Right kidney (tissue), 9 donors: ENCODE measurements at places on chromosomes 4 and X.

DNA sequence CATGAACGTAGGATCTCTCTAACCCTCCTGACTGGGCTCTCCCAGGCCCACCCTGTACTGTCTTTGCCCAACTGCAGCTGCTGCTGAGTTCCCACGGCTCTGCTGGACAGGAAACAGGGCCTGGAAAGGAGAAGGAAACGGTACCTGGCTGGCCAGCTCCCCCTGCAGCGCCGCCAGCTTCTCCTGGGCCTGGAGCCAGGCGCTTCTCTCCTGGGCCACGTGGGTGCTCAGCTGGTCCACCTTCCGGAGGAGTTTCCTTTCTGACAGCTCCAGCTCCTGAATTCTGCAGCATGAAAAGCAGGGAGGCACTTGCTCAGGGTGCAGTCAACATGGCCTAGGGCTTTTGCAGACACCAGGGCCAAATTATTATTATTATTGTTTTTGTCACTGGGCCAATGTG lies 6.5 kb downstream of the C4orf50 start:
- DNase-seq, result no peak

- no peak for DNase-seq
Observed at GRCh38 chrX:39361736-39362135, 560.5 kb downstream of the MID1IP1 start.

DNA sequence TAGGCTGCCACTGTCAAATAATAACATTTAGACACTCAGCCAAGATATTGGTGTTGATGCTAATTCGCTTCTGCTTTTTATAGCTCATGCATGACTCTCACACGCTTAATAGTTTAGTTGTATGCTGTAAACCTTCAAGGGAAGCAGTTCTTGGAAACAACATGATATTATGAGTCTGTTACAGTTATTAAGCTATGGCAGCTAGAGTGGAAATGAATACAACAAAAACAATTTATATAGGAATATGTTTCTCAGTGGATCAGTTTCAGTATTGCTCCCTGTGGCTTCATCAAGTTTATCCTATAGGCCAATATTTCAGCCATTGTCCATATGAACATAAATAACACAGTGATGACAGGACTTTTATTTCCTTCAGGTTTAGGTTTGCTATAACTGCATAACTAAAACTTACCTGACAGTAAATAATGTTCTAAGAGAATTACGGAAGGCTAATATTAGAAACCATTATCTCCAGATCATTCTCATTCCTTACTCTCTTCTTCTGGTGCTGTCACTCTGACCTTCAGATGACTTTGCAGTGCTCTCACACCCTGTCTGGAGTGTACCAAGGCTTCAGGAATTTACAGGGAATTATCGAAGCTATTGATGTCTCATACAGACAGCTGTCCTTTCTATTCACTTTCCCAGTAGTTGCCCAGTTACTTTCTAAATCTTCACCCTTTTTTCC lies 555.0 kb downstream of the ANKRD50 start:
- no peak for DNase-seq

- no peak for DNase-seq
Observed at GRCh38 chrX:114800719-114801118, 216.7 kb downstream of the IL13RA2 start.

DNA sequence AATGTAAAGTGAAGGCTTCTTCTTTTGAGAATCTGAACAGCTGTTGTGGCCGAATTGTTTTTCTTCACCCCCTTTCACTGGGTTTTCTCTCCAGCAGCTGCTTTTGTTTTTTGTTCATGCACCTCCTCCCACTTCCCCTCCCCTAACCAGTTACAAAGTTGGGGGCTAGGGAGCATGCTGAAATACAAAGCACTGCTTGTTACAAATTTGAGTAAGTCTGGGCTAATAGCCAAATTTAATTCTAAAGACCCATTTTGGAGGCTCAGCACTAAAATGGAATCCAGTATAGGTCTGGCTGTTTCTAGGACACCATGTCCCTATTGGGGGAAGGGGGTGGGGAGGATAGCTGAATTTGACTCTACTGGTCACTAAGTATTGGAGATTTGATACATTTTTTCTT lies 89.2 kb upstream of the GPM6B start:
- DNase-seq, result no peak

DNA sequence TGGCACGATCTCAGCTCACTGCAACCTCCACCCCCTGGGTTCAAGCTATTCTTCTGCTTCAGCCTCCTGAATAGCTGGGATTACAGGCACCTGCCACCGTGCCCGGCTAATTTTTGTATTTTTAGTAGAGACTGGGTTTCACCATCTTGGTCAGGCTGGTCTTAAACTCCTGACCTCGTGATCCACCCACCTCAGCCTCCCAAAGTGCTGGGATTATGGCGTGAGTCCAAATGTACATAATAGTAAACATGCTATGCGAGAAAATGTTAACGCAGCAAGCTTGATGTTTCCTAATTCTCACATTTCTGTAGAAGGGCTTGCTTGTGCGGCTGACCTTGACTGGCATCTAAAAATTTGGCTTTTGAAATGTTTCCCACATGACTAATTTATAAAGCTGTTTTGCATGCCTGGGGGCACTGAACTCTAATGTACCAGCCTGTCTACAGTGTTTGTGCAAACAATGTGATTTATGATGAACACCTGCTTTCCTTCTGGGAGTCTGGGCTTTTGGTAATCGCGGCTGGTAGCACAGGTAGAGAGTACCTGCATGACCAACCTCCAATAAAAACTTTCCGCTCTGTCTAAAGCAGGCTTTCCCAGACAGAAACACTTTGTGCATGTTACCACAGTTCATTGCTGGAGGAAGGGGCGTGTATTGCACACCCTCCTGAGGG lies 216.8 kb downstream of the IL15 start:
- DNase-seq, result peak; percentile 16

DNA sequence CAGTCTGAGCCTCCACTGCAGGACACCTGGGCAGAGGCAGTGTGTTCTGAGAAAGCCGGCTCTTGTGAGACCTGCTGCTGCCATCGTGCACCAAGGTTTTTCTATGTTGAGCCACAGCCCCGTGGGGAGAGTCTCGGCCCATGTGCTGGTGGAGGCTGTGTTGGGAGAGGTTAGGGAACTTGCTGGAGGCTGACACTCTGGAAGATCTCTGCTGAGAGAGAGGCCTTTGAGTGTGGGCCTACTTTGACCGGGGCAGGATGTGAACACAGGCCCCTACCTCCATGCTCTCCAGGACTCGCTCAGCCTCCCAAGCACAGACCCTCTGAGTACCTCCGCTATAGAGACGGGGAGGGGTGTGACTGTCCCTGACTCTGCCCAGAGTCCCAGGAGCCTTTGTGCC lies 1.3 kb upstream of the S100P start:
- DNase-seq, result no peak

DNA sequence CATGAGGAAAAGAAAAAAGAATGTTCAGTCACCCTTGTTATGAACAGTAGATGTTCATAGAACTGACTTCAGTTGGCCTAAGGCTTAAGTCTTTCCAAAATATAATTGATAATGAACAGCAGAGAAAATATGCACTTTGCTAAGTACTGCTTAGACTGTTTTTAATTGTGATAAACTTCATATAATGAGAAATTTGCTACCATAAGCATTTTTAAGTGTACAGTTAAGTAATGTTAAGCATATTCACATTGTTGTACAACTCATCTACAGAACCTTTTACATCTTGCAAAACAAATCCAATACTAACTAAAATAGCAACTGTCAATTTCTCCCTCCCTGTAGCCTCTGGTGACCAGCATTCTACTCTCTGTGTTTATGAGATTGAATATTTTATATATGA lies 792.2 kb upstream of the LCORL start:
- DNase-seq, result no peak

GRCh38 chr4:74157154-74157553 lies 764 bp upstream of the MTHFD2L start:
- no peak for DNase-seq

- no peak for DNase-seq
Observed at GRCh38 chrX:100830143-100830542, 10.0 kb downstream of the CSTF2 start.

- DNase-seq, result no peak
Observed at GRCh38 chrX:64198036-64198435, 7.5 kb downstream of the AMER1 start.

- DNase-seq, result no peak
Observed at GRCh38 chr4:153798901-153799693, 10.2 kb upstream of the SFRP2 start.

DNA sequence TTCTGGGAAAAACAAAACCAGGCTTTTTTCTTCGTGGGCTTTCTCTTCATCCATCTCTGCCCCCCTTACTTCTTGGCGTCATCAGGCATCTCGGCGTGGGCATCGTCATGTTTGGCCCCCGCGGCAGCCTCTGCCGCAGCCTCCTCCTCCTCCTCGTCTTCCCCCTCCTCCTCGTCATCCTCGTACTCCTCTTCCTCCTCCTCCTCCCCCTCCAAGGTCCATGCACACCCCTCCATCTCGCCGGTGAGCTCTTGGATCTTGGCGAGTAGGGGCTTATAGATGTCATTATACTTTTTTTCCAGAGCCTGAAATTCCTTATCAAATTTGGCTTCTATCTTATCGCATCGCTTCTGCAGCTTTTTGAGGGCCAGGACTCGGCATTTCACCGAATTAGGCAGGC lies 488 bp downstream of the NAP1L5 start:
- DNase-seq, result no peak

- peak; percentile 21 for DNase-seq
Observed at GRCh38 chrX:110004215-110004614, 1.3 kb downstream of the TMEM164 start.

DNA sequence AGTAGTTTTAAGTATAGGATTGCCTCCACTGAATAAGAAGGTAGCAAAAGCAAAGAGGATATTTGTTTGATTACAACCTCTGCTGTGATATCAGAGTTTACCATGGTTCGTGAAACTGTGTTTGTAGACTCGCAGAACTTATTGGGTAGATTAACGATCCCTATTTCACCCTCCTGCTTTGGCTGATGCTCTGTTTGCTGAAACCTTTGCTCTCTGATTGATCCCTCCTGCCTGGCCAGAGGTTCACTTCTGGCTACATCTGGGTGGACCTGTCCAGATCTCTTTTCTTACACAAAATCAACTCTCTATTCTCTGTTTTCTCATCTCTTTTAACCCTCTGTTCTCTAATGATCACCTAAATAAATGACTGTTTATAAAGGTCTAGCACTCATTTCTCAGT lies 37.9 kb upstream of the TMEM192 start:
- no peak for DNase-seq

- DNase-seq, result no peak
Observed at GRCh38 chr4:116668190-116668589, 417.2 kb downstream of the TRAM1L1 start.

DNA sequence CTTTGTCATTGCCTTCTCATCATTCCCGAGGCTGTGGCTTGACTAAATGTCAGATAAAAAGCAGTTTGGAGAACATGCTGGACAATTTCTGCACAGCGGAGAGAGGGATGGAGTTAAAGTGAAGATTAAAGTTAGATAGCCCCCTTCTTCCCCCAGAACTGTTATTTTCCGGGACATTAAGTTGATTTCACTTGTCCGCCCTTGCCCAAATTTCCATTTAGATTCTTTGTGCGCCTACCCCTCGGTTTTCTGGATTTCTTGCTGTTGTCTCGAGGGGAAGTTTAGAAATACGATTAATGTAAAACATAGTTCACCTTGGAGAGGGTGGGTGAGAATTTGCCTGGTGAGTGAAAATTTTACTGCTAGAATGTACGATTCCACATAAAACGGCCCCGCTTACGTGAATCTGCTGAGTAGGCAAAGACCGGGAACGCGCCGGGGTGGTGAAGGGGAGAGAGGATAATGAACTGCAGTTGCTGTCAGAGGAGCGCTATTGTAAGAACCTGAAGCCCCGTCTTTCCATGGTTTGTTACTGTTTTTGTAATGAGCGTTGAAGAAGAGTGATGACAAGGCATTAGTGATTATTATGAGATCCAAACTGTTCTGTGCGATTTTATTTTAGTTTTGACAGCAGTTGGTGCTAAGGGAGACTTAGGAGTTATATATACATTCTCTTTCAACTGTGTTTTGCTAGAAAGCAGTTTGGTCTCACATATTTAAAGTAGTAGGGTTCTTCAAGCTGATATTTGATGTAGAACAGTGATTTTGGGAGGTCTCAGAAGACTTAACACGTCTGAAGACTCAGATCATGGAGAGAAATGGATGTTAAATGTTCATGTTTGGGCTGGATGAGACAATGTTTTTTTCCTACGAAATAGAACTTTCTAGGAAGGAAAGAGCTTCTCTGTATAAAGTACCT lies 73.0 kb downstream of the AFF1 start:
- peak; percentile 73 for DNase-seq

DNA sequence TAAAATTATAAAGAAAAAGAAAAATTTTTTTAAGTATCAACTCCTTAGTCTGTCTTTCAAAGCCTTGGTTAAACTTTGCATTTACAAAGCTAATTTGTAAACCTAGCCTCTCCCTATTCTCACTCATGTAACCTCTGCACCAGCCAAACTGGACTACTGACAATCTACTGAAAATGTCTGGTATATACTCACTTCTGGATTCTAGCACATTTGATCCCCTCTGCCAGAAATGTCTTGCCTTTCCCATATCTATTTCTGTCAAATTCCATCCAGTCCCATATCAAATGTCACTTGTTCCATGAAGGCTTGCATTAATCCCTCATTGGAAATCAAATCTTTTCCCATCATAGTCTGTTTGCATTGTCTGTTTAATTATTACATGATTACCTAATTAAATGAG lies 105.8 kb upstream of the KLHL13 start:
- DNase-seq, result no peak

DNA sequence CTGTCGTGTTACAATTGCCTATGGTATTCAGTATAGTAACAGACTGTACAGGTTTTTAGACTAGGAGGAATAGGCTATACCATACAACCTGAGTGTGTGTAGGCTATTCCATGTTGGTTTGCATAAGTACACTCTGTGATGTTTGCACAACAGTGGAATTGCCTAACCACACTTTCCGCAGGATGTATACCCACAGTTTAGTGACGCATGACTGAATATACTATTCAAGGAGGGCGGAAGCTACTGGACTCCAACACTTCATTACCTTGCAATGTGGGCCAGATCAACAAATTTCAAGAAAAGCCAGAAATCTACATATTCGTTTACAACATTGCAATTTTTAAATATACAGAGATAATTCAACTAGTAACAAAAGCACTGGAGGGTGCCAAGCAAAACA lies 317.2 kb downstream of the PDGFC start:
- no peak for DNase-seq

DNA sequence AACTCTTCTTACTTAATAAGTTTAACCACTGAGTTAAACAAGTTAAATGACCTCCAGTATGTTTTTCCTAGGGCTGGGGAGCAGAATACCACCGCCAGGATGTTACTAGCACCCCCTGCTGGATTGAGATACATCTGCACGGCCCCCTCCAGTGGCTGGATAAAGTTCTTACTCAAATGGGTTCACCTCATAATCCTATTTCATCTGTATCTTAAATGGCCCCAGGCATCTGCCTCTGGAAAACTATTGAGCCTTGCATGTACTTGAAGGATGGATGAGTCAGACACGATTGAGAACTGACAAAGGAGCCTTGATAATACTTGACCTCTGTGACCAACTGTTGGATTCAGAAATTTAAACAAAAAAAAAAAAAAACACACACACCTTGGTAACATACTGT lies 61.5 kb upstream of the MMAA start:
- no peak for DNase-seq
